NAMALWA (cell line): ENCODE measurements at places on chromosomes 5 and 9.

DNA sequence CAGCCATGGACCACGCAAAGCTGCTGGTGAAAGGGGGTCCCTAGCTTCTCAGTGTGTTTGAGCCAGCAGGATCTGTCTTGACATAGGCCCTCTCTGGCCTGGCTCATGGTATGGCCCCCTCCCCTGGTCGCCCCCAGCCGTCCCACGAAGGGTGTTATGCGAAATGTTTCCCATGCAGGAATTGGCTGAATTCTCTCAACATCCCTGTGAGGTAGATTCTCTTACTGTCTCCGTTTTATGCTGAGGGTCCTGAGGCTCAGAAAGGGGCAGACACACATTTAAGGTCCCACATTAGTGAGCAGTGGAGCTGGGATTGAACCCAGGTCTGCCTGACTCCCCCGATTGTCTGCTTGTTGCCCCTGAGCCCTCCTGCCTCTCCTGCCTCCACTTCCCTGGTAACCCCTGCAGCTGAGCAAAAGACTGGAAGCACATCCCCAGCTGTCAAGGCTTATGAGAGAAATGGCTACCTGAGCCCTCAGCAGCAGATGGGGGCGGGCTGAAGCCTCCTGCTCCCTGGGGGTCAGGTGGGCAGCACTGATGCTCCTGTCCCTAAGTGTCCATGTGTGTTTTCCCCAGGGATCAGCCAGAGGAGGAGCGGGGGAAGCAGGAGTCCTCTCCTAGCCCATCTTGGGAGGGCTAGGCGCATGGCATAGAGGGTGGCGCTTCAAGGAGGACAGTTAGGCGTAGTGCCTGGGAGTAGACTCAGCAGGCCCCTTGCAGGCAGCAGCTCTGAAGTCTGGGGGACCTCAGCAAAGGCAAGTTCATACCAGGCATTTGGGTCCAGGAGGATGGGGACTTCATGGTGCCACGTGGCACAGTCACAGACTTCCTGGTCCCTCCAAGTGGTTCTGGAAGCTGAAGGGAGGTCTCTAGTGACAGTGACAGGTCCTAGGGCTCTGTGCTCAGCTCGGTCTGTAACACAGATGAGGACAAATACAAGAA lies 49.0 kb upstream of the GARNL3 start:
- no peak for DNase-seq

DNA sequence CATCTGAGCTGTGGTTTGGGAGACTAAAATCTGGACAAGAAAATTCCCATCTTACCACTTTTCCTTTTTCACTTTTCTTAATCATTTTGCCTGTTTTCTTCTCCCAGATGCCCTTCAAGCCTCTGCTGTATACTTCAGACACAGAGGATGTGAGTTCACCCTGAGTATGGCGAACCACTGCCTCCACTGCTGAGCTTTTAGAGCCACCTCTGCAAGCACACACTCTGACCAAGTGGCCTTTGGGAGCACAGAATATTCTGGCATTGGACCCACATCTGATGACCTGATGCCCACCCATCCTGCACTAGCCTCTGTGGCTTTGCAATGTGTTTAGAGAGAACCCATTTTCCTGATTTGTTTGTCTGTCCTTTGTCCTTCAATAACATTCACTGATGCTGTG lies 32.5 kb downstream of the TERT start:
- DNase-seq, result no peak

- no peak for DNase-seq
These were observed 279.8 kb upstream of the POU5F2 start for GRCh38 chr5:94021246-94021645.

- DNase-seq, result no peak
These were observed 80.9 kb downstream of the PPP2R2B start for GRCh38 chr5:146797658-146798057.

DNA sequence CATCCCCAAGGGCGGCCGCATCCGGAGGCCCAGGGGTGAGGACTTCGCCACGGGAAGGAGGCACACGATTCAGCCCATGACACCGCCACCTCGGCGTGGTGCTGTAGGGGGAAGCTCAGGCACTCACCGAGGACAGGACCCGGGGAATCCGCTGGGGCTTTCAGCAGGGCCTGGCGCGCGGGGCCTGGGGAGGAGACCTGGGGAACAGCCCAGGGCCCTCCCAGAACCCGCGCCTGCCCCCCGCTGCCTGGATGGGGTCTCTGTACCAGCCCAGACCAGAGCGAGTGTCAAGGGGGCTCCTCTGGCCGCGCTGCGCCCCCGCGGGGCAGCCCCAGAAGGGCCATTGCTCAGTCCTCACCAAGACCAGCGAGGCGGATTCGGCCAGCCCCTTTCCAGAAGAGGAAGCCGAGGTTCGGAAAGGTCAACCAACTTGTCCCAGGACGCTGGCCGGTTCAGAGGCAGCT lies 12.8 kb downstream of the COL23A1 start:
- DNase-seq, result no peak

DNA sequence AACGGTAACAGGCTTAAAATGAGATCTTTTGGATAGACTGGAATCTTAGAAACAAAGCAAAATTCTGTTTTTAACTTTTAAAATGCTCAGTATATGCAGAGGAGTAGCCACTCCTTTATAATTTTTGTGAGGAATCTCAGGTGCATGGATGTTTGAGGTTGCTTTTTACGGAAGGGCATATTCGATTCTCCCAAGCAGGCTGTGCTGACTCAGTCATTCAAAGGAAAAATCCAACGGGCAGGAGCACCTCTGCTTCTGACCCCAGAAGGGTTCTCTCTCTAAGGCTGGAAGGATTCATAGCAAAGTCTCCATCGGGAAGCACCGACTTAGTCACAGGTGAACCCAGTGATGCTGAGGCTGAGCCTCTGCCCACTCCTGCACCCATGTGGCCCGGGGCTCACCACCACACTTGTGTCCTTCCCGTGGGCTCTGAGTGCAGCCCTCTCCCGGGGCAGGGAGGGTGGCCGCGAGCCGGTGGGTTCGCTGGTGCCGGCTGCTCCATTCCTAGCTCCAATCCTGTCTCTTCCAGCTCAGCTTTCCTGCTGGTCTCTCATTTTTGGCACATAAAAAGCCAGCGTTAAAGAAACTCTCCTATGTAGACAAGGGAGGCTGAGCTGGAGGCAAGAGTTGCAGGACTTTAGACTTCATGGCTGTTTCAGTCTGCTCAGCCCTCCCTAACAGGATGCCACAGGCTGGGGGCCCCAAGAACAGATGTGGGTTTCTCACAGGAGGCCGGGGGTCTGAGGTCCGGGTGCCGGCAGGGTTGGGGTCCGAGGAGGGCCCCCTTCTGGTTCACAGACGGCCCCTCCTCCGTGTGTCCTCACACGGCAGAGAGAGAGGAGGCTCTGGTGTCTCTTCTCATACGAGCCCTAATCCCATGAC lies 135.6 kb upstream of the LPCAT1 start:
- no peak for DNase-seq

GRCh38 chr5:72267685-72268084 lies 52.4 kb downstream of the MRPS27 start:
- no peak for DNase-seq

DNA sequence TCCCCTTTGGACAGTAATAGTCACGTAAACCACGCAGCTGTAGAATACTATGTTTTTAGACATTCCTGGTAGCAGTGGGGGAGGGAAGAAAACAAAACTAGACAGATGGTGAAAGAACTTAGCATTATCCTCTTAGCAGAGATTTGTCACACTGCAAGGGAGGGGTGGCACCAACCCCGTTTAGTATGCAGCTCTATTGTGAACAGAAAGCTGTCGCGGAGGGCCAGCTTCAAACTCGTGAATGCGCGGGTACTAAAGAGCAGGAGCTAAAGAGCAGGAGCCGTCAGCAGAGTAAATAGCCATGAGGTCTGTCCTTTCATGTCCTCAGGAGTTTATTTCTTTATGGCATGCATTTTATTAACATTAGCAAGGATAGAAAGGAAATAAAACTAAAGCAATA lies 141.9 kb upstream of the SLC12A2 start:
- DNase-seq, result no peak

GRCh38 chr9:116162241-116162781 lies 8.7 kb downstream of the PAPPA start:
- DNase-seq, result no peak

GRCh38 chr5:139413153-139413552 lies 9.3 kb upstream of the SPATA24 start:
- DNase-seq, result no peak

DNA sequence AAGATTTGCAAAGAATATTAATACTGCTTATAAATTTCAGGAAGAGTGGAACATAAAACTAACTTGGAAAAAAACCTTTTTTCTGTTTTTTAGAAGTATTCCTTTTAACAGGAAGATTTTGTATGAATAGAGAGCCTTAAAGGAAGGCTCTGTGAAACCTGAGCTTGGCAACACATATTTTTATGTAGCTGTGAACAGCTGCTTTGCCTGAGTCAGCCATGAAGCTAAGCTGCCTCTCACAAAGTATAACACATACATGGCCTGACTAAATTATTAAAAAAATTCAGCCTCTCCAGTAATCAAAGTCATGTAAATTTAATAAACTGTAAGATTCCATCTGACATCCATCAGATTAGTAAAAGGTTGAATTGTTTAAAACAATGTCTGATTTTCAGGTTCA lies 547.5 kb downstream of the ELAVL2 start:
- DNase-seq, result no peak
